ENCODE measurements at places on chromosomes 4 and X.

GRCh38 chr4:119939071-119939995 is 127.3 kb downstream of the MAD2L1 start:
- no peak for DNase-seq

DNA sequence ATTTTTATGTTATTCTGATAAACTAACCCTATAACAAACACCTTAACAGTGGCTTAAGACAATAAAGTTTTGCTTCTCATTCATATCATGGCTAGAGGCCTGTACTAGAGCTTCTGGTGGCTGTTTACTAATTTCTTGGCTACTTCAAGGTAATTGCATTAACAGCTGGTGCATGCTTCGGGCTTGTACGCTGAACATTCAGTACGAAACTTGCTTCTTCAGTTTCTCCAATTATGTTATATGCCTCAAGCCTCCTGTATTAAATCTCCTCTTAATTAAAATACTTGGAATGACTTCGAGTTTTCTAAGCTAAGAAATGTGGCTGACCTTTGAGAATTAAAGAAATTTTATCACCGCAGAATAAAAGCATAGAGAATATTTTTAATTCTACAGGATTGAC is 138.9 kb upstream of the TRAM1L1 start:
- no peak for DNase-seq

DNA sequence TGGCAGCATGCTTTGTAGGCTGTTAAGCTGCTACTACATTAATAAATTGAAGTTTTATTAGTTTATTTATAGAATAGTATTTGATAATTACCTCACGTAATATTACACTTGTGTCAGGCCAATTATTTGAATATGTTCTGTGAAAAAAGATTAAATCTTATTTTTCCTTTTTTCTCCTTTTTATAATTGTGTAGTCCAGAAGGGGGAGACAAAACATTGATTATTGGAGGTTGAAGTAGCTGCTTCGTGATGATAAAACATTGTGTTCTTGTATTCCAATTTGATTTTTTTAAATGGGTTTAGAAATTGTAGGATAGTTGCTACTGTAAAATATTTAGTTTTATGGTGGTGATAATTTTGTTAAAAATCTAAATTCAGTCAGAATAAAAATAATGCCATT is 85.7 kb downstream of the DIAPH2 start:
- DNase-seq, result peak; percentile 9

DNA sequence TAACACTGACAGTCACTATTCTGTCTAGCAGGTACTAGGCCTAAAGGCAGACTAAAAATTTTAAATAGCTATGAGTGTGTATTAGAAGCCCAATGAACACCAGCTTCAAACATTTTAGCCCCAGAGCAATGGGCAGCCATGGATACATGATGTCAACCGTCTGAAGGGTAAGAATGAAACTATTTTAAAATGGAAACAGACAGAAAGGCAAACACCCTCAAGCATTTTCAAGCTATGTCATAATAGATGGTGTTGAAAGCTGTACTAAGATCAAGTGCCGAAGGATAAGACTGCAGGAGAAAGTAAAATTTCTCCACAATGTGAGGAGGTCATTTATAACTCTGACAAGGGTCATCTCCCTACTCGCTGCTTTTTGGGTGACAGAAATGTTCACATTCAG is 225.0 kb downstream of the COL25A1 start:
- no peak for DNase-seq

GRCh38 chr4:7254736-7255487 is 62.6 kb downstream of the SORCS2 start:
- DNase-seq, result peak; percentile 63

DNA sequence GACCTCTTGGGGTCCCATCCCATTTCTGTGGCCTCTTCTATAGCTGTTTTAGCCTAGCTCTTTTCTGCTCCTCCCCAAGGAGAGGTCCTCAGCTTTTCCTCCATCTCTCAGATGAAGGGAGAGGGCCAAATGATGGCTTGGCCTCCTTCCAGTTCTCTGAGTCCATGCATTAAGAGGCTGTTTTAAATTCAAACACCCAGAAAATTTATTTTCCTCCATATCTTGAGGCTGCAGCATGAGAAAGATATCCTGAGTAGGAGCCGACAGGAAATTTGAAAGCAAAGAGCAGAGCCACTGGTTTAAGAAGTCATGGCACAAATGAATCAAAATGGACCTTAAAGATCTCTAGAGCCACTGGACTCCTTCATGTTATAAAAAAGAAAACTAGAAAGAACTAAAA is 558.8 kb downstream of the MID1IP1 start:
- DNase-seq, result no peak

Measured in fibroblast of skin of right quadriceps (primary cell).